ENCODE measurements at places on chromosomes 7 and 10. TPM values are rescaled to one million over a fixed set of nuclear protein-coding genes. Genes with fewer than 3 reads are reported as not detected.

TUBB8 gene
- 0.80 TPM for total RNA-seq

DNA sequence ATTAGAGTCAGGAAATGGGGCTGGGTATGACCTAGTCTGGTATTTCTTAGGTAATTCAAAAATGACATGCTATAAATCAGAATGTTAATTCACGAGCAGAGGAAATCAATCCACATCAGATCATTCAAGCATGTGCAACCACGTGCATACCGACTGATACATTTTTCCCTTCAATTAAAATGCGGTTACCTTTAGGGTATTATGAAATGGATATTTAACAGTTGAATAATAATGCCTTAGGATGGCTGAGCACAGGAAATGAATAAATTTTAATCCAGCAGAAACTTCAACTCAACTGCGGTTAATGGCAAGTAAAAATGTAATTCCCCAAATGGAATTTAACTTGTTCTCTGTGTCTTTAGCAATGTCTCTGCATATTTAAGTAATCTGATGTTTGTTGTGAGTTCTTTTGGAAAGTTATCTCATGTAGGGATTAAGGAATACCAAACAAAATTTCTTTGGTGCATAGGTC is 9.2 kb downstream of the CPA2 start:
- peaks cover 33% of the 10 kb centered on the region for H3K4me1 ChIP-seq
- H3K36me3 ChIP-seq, result no peaks in the 10 kb centered on the region
- no peak overlapping the region for H3K4me3 ChIP-seq
- H3K27ac ChIP-seq, result peak overlapping the region; percentile 90
- DNase-seq, result no peak

NAMPT gene
- total RNA-seq, result 299 TPM

GRCh38 chr10:102283890-102284289 is 38.6 kb downstream of the GBF1 start:
- no peak overlapping the region for H3K4me3 ChIP-seq
- H3K4me1 ChIP-seq, result peaks cover 10% of the 10 kb centered on the region
- H3K36me3 ChIP-seq, result no peaks in the 10 kb centered on the region
- H3K27ac ChIP-seq, result no peak overlapping the region
- no peak for DNase-seq

- peak overlapping the region; percentile 54 for H3K27ac ChIP-seq
- no peaks in the 10 kb centered on the region for H3K36me3 ChIP-seq
- peaks cover 21% of the 10 kb centered on the region for H3K4me1 ChIP-seq
- H3K4me3 ChIP-seq, result no peak overlapping the region
These were observed 100.2 kb downstream of the SVIL start for GRCh38 chr10:29534590-29534989.

RGS10 gene
- total RNA-seq, result 2.2 TPM

DNA sequence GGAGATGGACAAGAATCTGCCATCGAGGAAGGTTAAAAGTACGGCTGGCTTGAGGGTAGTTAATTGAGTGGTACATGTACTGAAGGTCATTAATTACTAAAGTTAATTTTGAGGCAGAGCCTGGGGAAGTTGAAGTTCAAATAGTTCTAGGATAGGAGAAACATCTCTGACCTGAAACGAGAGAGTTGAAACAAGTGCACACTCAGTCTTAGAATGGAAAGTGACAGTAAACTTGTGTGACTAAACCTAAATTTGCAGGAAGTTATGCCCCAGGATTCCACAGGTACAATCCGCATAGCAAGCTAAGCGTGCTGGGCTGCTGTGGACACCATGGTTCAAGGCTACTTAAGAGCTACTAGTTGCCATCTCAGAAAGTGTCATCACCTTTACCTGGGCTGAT is 209.9 kb downstream of the CHCHD3 start:
- no peak for DNase-seq
- H3K4me3 ChIP-seq, result no peak overlapping the region
- H3K27ac ChIP-seq, result no peak overlapping the region
- H3K27me3 ChIP-seq, result no peaks in the 10 kb centered on the region
- no peaks in the 10 kb centered on the region for H3K4me1 ChIP-seq
